ENCODE measurements at places on chromosomes 1 and 21. TPM values are rescaled to one million over a fixed set of nuclear protein-coding genes. Genes with fewer than 3 reads are reported as not detected.

Gene CD1E
- not detected for total RNA-seq

Gene BARHL2
- total RNA-seq, result not detected

Gene KRTAP20-3
- total RNA-seq, result not detected

Gene CCDC27
- not detected for total RNA-seq

Gene OR10Z1
- not detected for total RNA-seq

Gene OR2T29
- not detected for total RNA-seq

Gene SLC45A1
- 6.1 TPM for total RNA-seq

All from A549 treated with CORT108297 at 1 μM for 4 hours (cell line).